ENCODE measurements at places on chromosomes 12 and 14.

DNA sequence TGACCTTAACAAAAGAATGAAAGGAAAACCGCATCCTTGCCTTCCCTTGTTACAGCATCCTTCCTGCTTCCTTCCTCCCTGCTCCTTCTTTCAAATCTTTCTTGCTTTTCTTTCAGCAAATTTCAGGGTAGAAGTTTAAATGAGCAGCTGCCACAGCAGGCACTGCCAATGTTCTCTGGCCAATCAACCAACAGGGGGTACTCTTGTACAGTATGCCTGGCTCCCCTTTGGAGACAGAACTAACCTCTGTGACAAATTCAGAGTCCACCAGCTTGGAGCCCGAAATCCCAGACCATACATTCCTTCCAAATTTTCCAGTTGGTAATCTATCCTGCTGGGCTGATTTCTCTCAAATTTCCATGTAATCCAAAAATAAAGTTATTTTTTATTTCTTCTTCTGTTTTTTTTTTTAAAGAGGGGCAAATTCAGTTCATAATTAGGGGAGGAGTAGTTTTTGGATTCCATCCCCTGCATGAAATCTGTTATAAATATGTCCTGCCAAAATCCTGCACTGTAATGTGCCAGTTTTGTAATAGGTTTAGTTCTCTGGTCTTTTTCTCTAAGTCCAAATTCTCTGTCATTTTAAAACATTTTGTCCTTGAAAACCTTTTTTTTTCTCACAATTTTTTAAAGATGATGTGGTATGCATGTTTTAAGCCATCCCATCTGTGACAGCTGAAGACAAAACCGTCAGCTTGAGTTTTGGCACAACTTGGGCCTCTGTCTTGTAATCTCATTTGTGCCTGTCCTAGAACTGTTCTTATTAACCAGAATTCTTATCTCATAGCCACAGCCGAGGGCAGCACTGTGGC lies 610.0 kb upstream of the LMO3 start:
- DNase-seq = no peak

GRCh38 chr14:94581127-94581999 lies at the start of gene SERPINA5:
Gene SERPINA5 (plus strand): TSS chr14:94581426. CDS start chr14:94587363, 5,937 bp downstream.
- DNase-seq = peak; percentile 86

GRCh38 chr14:49986343-49987014 lies 93.6 kb downstream of the ARF6 start:
- DNase-seq = no peak

GRCh38 chr12:131027264-131027663 lies 73.6 kb downstream of the ADGRD1 start:
- no peak for DNase-seq

DNA sequence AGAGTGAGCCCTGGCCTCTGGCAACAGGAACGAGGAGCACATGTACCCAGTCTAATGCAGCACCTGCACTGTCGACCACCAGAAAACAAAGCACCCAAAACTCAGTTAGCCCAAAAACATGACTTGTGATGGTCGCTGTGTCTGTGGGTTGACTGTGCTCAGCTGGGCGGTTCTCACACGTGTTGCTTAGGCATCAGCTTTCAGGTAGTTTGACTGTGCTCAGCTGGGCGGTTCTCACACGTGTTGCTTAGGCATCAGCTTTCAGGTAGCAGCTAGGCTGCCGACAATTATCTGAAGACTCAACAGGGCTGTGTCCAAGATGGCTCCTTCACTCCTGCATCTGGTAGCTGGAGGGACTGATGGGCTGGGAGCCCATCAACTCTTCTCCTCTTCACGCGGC lies 1.2 kb upstream of the LRCOL1 start:
- no peak for DNase-seq

DNA sequence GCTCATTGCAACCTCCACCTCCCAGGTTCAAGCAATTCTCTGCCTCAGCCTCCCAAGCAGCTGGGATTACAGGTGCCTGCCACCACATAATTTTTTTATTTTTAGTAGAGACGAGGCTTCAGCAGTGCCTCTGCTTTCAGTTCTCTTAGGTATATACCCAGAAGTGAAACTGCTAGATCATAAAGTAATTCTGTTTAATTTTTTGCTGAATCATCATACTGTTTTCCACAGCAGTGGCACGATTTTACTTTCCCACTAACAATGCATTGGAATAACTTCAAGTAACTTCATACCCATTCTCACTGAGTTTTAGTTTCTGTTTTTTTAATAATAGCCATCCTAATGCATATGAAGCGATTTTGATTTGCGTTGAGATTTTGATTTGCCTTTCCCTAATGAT lies 148.0 kb upstream of the G2E3 start:
- DNase-seq = no peak

Measured in breast epithelium (tissue), 4 donors.